ENCODE measurements at places on chromosomes 3 and 15.

DNA sequence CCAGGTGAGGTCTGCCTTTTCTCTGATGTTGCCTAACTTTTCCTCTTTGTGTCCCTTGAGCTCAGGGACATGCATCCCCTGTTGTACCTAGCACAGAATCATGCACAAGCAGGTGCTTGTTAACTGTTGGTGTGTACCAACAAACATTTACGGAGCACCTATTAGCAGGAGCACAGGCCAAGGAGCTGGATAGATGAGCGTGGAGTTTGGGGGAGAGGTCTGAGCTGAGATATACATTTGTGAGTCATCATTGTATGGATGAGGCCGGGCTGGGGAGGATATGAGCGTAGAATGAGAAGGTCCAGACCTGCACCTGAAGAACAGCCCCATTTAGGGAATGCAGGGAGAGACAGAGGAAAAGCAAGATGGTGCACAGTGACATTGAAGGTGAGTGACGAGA, 53.4 kb downstream of the SMAD3 start:
- DNase-seq = no peak

GRCh38 chr3:12948891-12949711, 107.7 kb upstream of the RPL32 start:
- DNase-seq = no peak

GRCh38 chr3:16286161-16286560, 21.1 kb downstream of the OXNAD1 start:
- no peak for DNase-seq

GRCh38 chr15:40463886-40464545, 6.8 kb upstream of the CHST14 start:
- no peak for DNase-seq

DNA sequence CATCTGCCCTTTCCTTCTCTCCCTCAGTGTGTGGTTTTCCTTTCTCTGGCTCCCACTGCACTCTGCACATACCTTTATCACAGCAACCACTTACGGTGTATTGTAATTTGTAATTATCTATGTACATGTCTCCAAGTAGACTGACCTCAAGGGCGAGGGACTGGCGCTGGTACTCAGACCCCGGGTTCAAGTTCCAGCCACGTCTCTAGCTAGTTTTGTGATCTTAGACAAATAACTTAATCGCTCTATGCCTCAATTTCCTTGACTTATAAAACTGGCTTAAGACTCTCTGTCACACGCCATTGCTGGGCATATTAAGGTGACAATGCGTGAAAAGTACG, 607 bp upstream of the SENP2 start:
- no peak for DNase-seq
